ENCODE measurements at places on chromosomes 1 and 21. TPM values are rescaled to one million over a fixed set of nuclear protein-coding genes. Genes with fewer than 3 reads are reported as not detected.
A peak's percentile ranks its signal among the peaks of the same experiment; 100 is the strongest.

- H3K4me3 ChIP-seq = no peak overlapping the region
- H3K27me3 ChIP-seq = no peaks in the 10 kb centered on the region
- peak overlapping the region; percentile 100 for H3K27ac ChIP-seq
- DNase-seq = no peak
Observed at GRCh38 chr1:59298026-59298583, 1.2 kb downstream of the FGGY start.

DNA sequence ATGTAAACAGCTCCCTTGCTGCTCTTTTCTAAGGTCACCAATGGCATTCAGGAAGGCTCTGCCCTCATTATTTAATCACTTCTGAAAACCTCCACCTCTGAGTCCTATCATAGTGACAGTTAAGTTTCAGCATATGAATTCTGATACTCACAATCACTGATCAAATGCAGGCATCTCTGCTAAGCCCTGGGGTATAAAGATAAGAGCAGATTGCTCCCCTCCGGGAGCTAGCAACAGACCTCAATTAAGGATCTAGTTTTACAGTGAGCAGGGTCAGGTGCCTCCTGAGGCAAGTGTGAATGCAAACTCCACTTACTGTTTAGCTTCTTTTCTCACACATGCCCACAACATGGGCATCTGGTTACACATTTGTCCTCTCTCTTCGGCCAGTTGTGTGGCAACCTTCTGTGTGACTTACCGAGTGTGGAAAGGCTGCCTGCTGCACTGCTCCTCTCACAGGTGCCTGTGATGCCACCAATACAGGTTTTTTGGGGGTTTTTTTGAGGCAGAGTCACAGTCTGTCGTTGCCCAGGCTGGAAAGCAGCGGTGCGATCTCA is 15.0 kb downstream of the IL10RB start:
- H3K4me3 ChIP-seq = no peak overlapping the region
- no peak for DNase-seq
- no peaks in the 10 kb centered on the region for H3K4me1 ChIP-seq
- no peak overlapping the region for H3K27ac ChIP-seq

GRCh38 chr1:119324198-119324597 is 44.4 kb upstream of the HAO2 start:
- H3K4me1 ChIP-seq = peaks cover 4% of the 10 kb centered on the region
- DNase-seq = no peak
- H3K27ac ChIP-seq = no peak overlapping the region
- no peaks in the 10 kb centered on the region for H3K36me3 ChIP-seq

DNA sequence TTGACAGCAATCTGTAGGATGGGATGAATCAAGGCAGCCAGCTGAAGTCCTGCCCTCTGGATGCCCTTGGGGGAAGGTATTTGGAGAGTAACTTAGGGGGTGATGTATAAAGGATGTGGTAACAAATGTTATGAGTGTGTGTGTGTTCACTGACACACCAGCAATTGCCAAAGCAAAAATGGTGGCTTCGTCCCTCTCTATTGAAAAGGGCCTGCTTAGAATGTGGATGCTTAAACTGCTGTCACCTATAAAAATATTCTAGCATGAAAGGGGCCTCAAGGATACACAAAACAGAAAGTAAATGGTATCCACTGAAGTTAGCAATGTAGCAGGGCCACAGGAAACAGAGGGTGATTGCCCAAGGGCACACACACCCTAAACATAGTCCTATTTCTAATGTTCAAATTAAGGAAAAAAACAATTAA is 15.1 kb upstream of the AIM2 start:
- H3K27me3 ChIP-seq = no peaks in the 10 kb centered on the region
- no peaks in the 10 kb centered on the region for H3K4me1 ChIP-seq
- H3K36me3 ChIP-seq = no peaks in the 10 kb centered on the region
- H3K4me3 ChIP-seq = no peak overlapping the region
- no peak overlapping the region for H3K27ac ChIP-seq
- DNase-seq = no peak

Gene GNG4
- 0.28 TPM for total RNA-seq

Gene FAM167B
- total RNA-seq = 0.78 TPM

Gene LMX1A
- total RNA-seq = not detected

DNA sequence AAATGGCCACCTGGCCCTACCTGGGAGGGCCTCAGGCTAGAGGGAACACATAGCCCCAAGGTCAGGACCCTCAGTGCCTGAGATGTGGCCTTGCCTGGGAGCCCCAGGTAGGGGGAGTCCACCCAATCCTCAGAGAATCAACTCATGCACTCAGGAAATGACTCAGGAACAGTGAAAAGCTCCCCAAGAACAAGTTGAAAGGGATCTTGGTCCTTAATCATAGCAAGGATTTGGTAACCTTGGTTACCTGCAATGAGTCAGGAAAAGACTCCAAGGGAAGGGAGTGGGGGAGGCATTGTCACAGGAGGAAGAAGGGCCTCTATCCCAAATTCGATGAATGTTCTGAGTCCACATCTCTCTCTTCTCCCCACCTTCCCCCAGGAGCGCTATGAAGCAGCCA is 17.0 kb downstream of the MAP7D1 start:
- H3K27me3 ChIP-seq = no peaks in the 10 kb centered on the region
- no peak overlapping the region for H3K4me3 ChIP-seq
- H3K4me1 ChIP-seq = peaks cover 44% of the 10 kb centered on the region
- H3K36me3 ChIP-seq = peaks cover 75% of the 10 kb centered on the region
- DNase-seq = no peak
- H3K27ac ChIP-seq = no peak overlapping the region

GRCh38 chr1:5901841-5902240 is 90.4 kb downstream of the NPHP4 start:
- H3K27me3 ChIP-seq = no peaks in the 10 kb centered on the region
- H3K36me3 ChIP-seq = peaks cover 12% of the 10 kb centered on the region
- H3K4me1 ChIP-seq = no peaks in the 10 kb centered on the region
- no peak for DNase-seq
- no peak overlapping the region for H3K27ac ChIP-seq

Gene AK5
- 0.56 TPM for total RNA-seq

- peaks cover 34% of the 10 kb centered on the region for H3K36me3 ChIP-seq
- no peaks in the 10 kb centered on the region for H3K27me3 ChIP-seq
- H3K4me1 ChIP-seq = no peaks in the 10 kb centered on the region
Observed at GRCh38 chr1:3889936-3890335, 10.1 kb downstream of the C1orf174 start.

Gene PDE9A
- 4.7 TPM for total RNA-seq

DNA sequence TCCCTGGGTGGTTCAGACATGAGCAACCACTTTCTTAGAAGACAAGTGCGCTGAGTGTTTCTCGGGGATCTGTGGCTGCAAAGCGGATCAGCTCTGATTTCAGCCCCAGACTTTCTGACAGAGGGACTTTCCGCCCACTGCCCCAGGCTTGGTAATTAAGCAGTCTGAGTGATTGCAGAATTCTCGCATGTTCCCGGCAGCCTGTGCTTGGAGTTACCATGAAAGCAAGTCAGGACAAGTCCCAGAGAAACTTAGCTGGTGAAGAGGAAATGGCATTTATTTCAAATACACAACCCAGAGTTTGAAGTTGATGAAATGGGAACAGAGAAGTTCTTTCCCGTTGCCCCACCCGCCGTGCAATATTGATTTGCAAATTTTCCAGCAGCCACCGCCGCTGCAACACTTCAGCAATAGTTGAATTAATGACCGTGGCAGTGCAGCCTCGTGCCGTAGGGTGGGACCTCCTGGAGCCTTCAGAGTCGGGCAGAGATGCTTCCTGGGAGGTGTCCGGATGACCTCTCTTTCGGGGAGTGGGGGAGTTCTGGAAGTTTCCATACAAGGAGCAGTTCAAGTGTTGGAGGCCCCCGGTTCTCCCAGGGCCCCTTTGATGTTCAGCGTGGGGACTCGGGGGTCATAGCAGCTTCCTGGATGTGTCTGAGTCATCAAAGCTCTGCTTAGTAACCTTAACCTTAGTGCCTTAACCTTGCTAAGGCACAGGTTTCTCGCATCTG is 134.7 kb downstream of the KAZN start:
- DNase-seq = no peak
- no peaks in the 10 kb centered on the region for H3K27me3 ChIP-seq
- H3K4me1 ChIP-seq = no peaks in the 10 kb centered on the region
- no peak overlapping the region for H3K4me3 ChIP-seq

All from thoracic aorta (tissue), 2 donors.